C1 segment of cervical spinal cord (tissue), 14 donors: ENCODE measurements at places on chromosomes 7 and 10.

- DNase-seq = no peak
These were observed 135.7 kb downstream of the MAGI2 start for GRCh38 chr7:79317728-79318127.

DNA sequence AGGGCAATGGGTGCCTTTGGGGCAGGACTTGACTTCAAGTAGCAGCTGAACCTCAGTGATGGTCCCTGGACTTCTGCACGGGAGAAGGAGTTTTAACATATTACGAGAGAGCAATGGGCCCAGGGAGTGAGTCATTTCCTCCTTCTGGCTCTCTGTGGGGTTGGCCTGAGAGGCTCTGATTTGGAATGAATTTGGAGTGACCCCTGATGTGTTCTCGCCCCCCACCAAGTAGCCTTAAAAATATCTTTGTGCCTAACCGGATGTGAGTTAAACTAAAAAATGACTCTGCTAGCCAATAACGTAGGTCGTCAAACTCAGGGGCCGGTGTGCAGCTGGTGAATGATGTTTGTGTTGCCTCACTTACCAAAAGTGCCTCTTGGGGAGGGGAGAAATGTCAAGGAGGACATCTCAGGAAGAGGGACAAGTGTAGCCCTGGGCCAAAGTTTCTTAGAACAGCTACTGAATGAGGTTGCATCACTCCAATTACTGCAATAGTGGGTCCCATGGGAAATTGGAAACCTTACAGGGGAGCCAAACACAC is 656.6 kb downstream of the INHBA start:
- DNase-seq = no peak

DNA sequence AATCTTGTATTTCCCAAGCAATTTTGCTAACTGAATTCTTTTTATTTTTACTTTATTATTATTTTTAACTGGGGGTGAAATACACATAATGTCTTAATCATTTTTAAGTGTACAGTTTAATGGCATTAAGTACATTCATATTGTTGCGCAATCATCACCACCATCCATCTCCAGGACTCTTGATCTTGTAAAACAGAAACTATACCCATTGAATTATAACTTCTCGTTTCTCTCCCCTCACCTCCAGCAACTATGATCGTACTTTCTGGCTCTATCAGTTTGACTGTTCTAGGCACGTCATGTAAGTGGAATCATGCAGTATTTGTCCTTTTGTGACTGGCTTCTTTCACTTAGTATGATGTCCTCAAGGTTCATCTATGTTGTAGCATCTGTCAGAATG is 108.8 kb downstream of the ARL5B start:
- DNase-seq = no peak

DNA sequence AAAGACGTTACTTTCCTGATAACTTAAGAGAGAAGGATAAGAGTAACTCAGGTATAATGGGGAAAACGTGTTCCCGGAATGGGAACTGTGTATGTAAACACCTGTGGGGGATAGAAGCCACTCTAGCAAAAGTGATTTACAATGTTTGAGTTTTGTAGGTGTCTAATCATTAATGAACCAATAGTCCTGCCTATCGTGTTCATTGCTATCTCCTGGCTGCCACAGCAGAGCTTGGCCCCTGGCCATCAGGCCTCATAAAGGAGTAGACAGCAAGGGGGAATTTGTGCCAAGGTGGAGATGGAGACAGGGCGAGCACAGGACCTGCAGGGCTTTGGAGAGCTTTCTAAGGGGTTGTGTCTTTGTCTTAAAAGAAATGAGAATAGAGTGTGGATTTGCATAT is 102.1 kb downstream of the GAD2 start:
- no peak for DNase-seq

DNA sequence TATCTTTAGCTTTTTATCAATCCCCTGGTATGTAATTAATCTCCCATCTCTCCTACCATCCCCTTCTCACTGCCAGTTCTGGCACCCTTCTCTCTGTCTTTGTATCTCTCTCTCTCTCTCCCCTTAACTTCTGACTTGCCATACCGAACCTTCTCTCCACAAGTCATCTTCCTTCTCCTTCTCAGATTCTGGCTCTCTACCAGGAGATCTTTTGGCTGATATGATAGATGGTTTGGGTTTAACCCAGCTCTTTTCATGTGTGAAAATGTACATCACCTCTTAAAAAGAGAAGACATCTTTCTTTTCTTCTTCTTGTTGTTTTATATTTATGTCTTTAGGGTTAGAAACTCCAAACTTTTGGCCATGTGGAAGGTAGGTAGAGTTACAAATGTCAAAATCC is 196.7 kb downstream of the HGF start:
- DNase-seq = no peak

DNA sequence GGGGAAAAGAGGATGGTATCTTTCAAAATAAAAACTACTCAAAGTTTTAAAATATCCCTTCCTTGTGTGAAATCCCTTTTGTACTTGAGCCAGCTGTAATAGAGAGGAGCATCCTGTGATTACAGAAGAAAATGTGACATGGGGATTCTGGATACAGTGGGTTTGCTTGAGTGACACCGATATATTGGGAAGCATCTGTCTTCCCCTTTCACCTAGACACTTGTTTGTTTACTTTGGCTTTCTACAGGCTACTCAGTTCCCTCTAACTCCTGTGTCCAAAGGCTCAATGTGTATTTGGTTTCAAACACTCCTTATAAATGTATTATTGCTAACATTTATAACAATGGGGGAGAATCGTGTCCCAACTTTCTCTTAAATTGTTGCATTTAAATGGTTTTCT is 24.4 kb downstream of the CPED1 start:
- no peak for DNase-seq
